Thoracic aorta (tissue), 2 donors: ENCODE measurements at places on chromosomes 4 and X. TPM values are rescaled to one million over a fixed set of nuclear protein-coding genes. Genes with fewer than 3 reads are reported as not detected.

DNA sequence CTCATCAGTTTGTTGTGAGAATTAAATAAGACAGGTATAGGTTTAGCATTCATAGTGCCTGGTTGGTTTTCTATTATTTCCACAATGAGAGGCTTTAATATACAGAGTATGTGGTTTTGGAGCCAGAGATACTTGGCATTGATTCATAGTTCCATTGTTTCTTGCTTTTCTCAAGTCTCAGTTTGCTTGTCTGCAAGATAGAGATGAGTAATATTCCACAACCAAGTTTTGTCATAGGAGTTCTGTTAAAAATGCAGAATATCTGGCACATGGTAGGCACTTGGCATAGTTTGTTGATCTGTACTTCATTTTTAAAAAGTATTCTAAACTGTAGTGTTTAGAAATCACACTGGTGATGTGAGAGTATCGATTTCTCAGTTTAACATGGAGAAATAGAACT, 37.5 kb upstream of the EDA2R start:
- H3K27me3 ChIP-seq: no peaks in the 10 kb centered on the region
- no peak overlapping the region for H3K27ac ChIP-seq
- H3K36me3 ChIP-seq: no peaks in the 10 kb centered on the region
- H3K4me3 ChIP-seq: no peak overlapping the region

- H3K27me3 ChIP-seq: no peaks in the 10 kb centered on the region
- DNase-seq: no peak
- H3K27ac ChIP-seq: no peak overlapping the region
- no peak overlapping the region for H3K4me3 ChIP-seq
Observed at GRCh38 chr4:19126903-19127302, 1105.3 kb upstream of the LCORL start.

- no peak overlapping the region for H3K27ac ChIP-seq
- no peak for DNase-seq
- no peak overlapping the region for H3K4me3 ChIP-seq
- H3K4me1 ChIP-seq: no peaks in the 10 kb centered on the region
Observed at GRCh38 chr4:25838526-25838925, 24.3 kb downstream of the SEL1L3 start.

The STPG2 gene
- not detected for total RNA-seq

DNA sequence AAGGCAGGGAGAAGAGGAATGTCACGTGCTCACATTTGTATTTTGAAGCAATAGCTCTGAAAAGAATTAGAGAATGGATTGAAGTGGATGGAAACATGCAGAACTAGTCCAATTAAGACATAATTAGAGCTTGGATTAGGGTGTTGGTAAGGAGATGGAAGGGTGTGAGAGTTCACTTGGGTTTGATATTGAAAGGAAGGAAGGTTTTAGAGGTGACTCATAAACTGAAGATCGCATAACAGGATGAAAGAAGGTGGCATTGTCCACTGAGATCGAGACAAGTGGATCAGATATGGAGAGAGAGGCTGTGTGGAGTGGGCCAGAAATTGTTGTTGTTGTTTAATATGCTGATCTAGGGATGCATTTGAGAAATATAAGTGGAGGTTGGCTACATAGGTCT, 244.0 kb upstream of the SMIM31 start:
- H3K36me3 ChIP-seq: no peaks in the 10 kb centered on the region
- H3K4me1 ChIP-seq: no peaks in the 10 kb centered on the region
- no peak overlapping the region for H3K27ac ChIP-seq

The ENAM gene
- total RNA-seq: not detected

DNA sequence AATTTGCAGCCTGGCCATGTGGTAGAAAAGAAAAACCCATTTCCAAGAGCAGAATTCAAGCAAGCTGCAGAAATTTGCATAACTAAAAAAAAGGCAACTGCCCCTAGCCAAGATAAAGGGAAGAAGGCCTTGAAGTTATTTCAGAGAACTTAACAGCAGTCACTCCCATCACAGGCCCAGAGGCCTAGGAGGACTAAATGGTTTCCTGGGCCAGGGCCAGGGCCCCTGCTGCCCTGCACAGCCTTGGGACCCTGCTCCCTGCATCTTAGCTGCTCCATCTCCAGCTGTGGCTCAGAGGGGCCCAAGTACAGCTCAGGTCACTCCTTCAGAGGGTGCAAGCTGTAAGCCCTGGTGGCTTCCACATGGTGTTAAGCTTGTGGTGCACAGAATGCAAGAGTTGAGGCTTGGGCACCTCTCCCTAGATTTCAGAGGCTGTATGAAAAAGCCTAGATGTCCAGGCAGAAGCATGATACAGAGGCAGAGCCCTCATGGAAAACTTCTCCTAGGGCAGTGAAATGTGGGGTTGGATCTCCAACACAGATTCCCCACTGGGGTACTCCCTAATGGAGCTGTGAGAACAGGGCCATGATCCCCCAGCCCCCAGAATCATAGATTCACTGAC, 6.7 kb upstream of the MID2 start:
- H3K4me1 ChIP-seq: no peaks in the 10 kb centered on the region
- no peaks in the 10 kb centered on the region for H3K27me3 ChIP-seq
- no peak overlapping the region for H3K4me3 ChIP-seq
- no peaks in the 10 kb centered on the region for H3K36me3 ChIP-seq
- DNase-seq: no peak

The CXCL10 gene
- 16.2 TPM for total RNA-seq

GRCh38 chrX:56025872-56026571, 206.1 kb upstream of the KLF8 start:
- H3K4me1 ChIP-seq: no peaks in the 10 kb centered on the region
- H3K36me3 ChIP-seq: no peaks in the 10 kb centered on the region
- H3K27me3 ChIP-seq: no peaks in the 10 kb centered on the region
- H3K27ac ChIP-seq: no peak overlapping the region
- no peak overlapping the region for H3K4me3 ChIP-seq
- no peak for DNase-seq

The EFNB1 gene
- 19.4 TPM for total RNA-seq

GRCh38 chr4:5827108-5828004, 65.5 kb downstream of the CRMP1 start:
- H3K27me3 ChIP-seq: no peaks in the 10 kb centered on the region
- H3K4me1 ChIP-seq: no peaks in the 10 kb centered on the region
- H3K27ac ChIP-seq: no peak overlapping the region
- no peak for DNase-seq

The CFP gene
- 18.9 TPM for total RNA-seq

The UGT2B10 gene
- total RNA-seq: not detected

The HMX1 gene
- not detected for total RNA-seq

- peaks cover 6% of the 10 kb centered on the region for H3K4me1 ChIP-seq
- H3K27ac ChIP-seq: no peak overlapping the region
- DNase-seq: no peak
- H3K4me3 ChIP-seq: peak overlapping the region; percentile 89
- H3K27me3 ChIP-seq: no peaks in the 10 kb centered on the region
Observed at GRCh38 chr4:183398298-183399125, 45.9 kb upstream of the CDKN2AIP start.

- DNase-seq: no peak
- no peak overlapping the region for H3K4me3 ChIP-seq
Observed at GRCh38 chr4:115272185-115272584, 158.8 kb upstream of the NDST4 start.

The SCML2 gene
- total RNA-seq: 2.0 TPM

The LINC00632 gene
- total RNA-seq: 200 TPM

DNA sequence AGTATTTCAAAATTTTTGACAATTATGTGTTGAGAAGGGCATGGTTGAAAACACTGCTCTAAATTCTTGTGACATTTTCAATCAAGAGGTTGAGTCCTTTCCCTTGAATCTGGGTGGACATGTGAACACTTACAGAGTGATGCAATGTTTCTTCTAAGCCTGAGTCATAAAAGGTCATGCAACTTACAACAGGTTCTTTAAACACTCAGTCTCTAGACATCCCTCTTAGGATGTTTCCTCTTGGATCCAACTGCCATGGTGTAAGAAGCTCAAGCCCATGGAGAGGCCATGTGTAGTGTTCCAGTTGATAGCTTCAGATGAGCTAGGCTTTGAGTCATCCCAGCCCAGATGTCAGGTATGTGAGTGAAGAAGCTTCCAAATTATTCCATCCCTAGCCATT, 232.2 kb upstream of the MAOA start:
- no peak for DNase-seq
- H3K27ac ChIP-seq: no peak overlapping the region
- no peaks in the 10 kb centered on the region for H3K27me3 ChIP-seq
- no peaks in the 10 kb centered on the region for H3K36me3 ChIP-seq
- H3K4me1 ChIP-seq: no peaks in the 10 kb centered on the region

- H3K4me3 ChIP-seq: peak within 1 kb of the TSS; percentile 83
- peak within 1 kb of the TSS; percentile 87 for H3K27ac ChIP-seq
- no peaks in the 10 kb centered on the region for H3K27me3 ChIP-seq
Observed at GRCh38 chr4:127782275-127783025, at the start of gene HSPA4L. Gene HSPA4L, plus strand, starts transcription at chr4:127782322. Its CDS starts 229 bp downstream, at chr4:127782551.

The SLC6A14 gene
- total RNA-seq: not detected

GRCh38 chr4:187332141-187332540, 608.5 kb upstream of the FAT1 start:
- no peak for DNase-seq
- no peaks in the 10 kb centered on the region for H3K36me3 ChIP-seq
- no peak overlapping the region for H3K27ac ChIP-seq
- H3K4me3 ChIP-seq: no peak overlapping the region
- H3K4me1 ChIP-seq: no peaks in the 10 kb centered on the region
- H3K27me3 ChIP-seq: no peaks in the 10 kb centered on the region

DNA sequence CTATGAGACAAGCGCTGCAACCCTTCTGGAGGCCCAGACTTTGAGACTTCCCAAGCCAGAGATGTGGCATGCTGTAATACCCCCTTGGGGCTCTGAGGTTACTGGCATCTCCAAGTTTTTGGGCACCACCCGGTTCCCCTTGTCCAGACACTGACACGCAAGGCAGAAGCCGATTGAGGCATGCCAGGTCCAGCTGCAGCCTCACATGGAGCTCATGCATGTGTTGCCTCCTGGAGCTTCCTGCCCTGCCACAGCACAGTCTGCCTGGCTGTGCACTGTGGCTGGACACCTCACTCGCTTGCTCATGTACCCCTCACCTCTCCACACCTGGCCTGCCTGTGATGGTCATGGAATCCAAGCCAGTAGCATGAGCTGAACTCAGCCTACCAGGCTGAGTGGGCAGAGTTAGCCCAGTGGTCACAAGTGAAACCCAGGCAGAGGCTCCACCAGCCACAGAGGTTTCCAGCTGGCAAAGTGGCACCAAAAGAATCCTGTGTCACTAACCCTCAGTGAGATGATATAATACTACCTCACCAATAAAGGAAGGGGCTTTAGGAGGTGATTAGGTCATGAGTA, 789.2 kb upstream of the INTU start:
- no peaks in the 10 kb centered on the region for H3K27me3 ChIP-seq
- DNase-seq: no peak
- no peak overlapping the region for H3K4me3 ChIP-seq
- no peak overlapping the region for H3K27ac ChIP-seq
- H3K4me1 ChIP-seq: peaks cover 9% of the 10 kb centered on the region

DNA sequence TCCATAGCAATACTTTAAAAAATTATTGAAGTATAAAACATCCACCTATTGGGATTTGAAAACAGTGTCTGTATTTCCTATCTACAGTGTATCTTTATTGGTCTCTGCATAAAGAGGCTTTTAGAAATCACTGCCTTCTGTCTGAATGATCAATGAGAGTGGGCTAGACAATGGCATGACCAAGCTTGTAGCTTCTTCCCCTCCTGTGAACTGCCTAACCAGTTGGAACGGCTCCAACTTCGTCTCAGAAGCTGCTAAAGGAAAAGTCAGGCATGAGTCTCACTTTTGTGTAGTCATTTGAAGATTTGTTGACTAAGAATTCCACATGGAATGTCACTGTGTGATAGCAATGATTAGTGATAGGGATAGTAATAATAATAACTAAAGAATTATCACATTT, 64.2 kb downstream of the INTS12 start:
- no peak overlapping the region for H3K27ac ChIP-seq
- no peak overlapping the region for H3K4me3 ChIP-seq
- no peaks in the 10 kb centered on the region for H3K4me1 ChIP-seq
- no peak for DNase-seq

- DNase-seq: no peak
- H3K4me1 ChIP-seq: peaks cover 27% of the 10 kb centered on the region
- H3K36me3 ChIP-seq: no peaks in the 10 kb centered on the region
- H3K4me3 ChIP-seq: no peak overlapping the region
Observed at GRCh38 chr4:41554905-41555304, 16.9 kb downstream of the LIMCH1 start.

- no peak for DNase-seq
- H3K4me1 ChIP-seq: no peaks in the 10 kb centered on the region
- no peaks in the 10 kb centered on the region for H3K36me3 ChIP-seq
Observed at GRCh38 chr4:127400276-127400675, 232.5 kb upstream of the INTU start.

GRCh38 chr4:186946136-186946535, 222.5 kb upstream of the FAT1 start:
- H3K4me3 ChIP-seq: no peak overlapping the region
- no peaks in the 10 kb centered on the region for H3K36me3 ChIP-seq
- H3K27me3 ChIP-seq: no peaks in the 10 kb centered on the region
- H3K27ac ChIP-seq: no peak overlapping the region

- H3K27me3 ChIP-seq: no peaks in the 10 kb centered on the region
- H3K4me3 ChIP-seq: peak overlapping the region; percentile 45
- no peak for DNase-seq
- H3K4me1 ChIP-seq: peaks cover 29% of the 10 kb centered on the region
- peak overlapping the region; percentile 65 for H3K27ac ChIP-seq
- peaks cover 26% of the 10 kb centered on the region for H3K36me3 ChIP-seq
Observed at GRCh38 chr4:1294424-1294823, 4.7 kb downstream of the MAEA start.

DNA sequence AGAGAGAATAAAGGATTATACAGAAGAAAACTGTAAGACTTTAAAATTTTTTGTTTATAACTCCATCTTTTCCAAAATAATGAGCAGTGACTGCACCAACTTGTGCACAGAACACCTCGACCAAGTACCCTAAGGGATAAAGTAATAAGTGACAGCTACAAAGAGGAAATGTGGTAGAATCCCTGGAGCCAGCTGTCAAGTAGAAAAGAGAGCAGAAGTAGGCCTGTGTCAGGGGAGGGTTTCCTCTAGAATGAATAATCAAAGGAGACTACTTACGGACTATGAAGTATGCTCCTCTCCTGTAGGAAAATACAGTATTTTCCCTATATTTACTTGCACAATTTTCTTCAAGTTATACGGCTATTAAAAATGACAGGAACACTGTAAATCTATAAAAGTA, 1.2 kb downstream of the EIF1AX start:
- H3K4me3 ChIP-seq: peak overlapping the region; percentile 82
- H3K27me3 ChIP-seq: no peaks in the 10 kb centered on the region
- DNase-seq: no peak
- H3K27ac ChIP-seq: no peak overlapping the region

- no peaks in the 10 kb centered on the region for H3K36me3 ChIP-seq
- H3K27me3 ChIP-seq: no peaks in the 10 kb centered on the region
- H3K27ac ChIP-seq: no peak overlapping the region
- DNase-seq: no peak
- H3K4me1 ChIP-seq: peaks cover 3% of the 10 kb centered on the region
Observed at GRCh38 chrX:111869639-111870034, 6.3 kb upstream of the TRPC5OS start.

DNA sequence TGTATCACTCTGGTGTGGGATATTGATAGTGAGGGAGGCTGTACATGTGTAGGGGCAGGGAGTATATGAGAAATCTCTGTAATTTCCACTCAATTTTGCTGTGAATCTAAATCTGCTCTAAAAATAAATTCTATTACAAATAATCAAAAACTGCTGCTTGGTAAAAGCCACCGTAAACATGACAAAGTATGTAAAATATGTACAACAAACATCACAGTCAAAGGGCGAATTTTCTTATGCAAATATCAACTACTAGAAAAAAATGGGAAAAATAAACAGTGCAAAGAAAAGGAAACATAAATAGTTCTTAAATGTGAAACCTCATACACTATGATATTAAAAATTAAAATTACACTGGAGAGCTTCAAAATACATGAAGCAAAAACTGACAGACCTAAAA, 105.1 kb upstream of the DCLK2 start:
- no peak overlapping the region for H3K4me3 ChIP-seq
- H3K27me3 ChIP-seq: no peaks in the 10 kb centered on the region
- DNase-seq: no peak
- H3K4me1 ChIP-seq: no peaks in the 10 kb centered on the region
- no peaks in the 10 kb centered on the region for H3K36me3 ChIP-seq
